ENCODE measurements at places on chromosomes 4 and X. TPM values are rescaled to one million over a fixed set of nuclear protein-coding genes. Genes with fewer than 3 reads are reported as not detected.

The SMIM10L2A gene
- total RNA-seq = 0.33 TPM

The RADX gene
- total RNA-seq = 0.37 TPM

The NEIL3 gene
- 0.46 TPM for total RNA-seq

The KLKB1 gene
- total RNA-seq = 0.83 TPM

The ARAP2 gene
- total RNA-seq = 10.1 TPM

The ZNF630 gene
- total RNA-seq = 4.4 TPM

The PPP1R2C gene
- total RNA-seq = not detected

The TMPRSS11F gene
- total RNA-seq = not detected

The SPANXA1 gene
- total RNA-seq = not detected

The ANTXR2 gene
- 111 TPM for total RNA-seq

The TLR8 gene
- 5.1 TPM for total RNA-seq

The MAGEE2 gene
- total RNA-seq = 0.42 TPM

The TRIM2 gene
- 28.2 TPM for total RNA-seq

The HTN1 gene
- not detected for total RNA-seq

All from posterior vena cava (tissue), 2 donors.